ENCODE measurements at places on chromosomes 13 and 19.

DNA sequence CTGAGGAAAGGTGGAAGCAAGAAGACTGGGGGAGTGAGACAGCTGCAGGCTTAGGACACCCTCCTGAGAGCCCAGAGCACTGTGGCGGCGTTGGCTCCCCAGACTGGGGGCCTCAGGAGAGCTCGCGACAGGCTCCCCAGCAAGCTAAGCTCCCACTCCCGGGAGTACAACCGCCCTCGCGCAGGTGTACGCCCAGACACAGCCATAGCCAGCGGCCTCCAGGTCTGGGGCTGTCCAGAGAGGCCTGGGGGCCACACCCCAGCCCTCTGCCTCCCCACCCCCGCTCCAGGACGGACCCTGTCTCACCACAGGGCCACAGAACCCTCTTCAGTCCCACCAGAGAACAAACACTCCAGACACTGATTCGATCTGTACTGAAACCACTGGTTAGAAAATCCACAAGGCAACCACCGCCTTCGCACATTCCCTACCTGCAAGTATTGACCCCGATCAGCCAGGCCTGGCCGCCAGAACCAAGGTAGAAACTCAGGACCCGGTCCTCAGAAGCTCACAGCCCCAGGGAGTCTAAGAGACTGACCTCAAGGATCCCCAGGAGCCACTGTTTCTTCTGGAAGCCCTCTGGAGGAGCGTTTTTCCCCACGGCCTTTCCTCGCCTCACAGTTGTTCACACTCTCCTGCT, 16.3 kb downstream of the ZIC5 start:
- peak; percentile 36 for DNase-seq

- DNase-seq = no peak
Observed at GRCh38 chr13:110697842-110698241, 8.1 kb downstream of the CARS2 start.

- DNase-seq = no peak
Observed at GRCh38 chr19:41328842-41329225, 18.9 kb downstream of the CCDC97 start.

- no peak for DNase-seq
Observed at GRCh38 chr13:41960211-41960636, 685 bp downstream of the VWA8 start.

DNA sequence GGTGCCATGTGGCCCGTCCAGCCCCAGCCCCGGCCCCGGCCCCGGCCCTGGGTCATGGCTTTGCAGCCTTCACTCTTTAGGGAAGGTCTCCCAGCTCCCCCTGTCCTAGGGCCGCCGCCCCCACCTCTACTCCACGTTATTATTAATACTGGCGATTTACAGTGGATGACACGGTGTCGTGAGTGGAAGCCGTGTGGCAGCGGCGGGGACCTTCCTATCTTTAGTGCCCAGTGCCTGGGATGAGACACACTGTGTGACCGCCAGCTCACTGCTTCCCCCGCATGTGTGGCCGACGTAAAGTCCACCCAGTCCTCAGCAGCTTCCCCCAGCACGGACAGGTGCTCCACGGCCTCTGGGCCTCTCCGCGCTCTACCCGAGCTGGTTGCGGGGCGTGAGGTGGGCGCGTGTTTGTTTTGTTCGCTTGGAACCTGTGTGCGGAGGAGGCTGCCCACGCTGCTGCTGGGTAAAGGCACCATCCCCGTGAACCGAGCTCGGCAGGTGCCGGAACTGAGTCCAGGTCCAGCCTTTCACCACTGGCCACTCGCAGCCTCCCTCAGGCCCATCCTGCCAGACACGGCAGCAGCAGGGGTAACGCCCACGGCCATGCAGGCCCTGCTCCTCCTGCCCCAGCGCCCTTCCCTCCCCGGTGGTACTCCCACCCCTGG, 70.9 kb upstream of the MCF2L start:
- DNase-seq = no peak

GRCh38 chr13:26488236-26489003, 69.1 kb upstream of the WASF3 start:
- DNase-seq = no peak

DNA sequence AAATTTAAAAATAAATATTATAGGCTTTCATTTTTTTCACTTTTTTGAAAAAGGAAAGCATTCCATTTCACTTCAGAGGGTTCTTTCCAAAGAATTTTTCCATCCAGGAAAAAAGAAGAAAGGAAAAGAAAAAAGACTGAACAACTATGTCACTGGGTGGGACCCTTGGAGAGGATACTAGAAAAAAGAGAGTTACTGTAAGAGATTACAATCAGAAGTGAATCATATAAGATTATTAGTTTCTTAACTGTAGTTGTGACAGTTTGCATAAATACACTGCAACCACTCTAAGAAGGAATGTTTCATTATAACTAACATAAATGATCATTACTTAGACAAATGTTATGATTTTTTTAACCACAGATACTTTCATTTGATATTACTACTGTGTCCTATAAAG, 87.8 kb downstream of the KLF12 start:
- DNase-seq = no peak

- DNase-seq = no peak
Observed at GRCh38 chr19:43667876-43668405, 2.0 kb downstream of the PLAUR start.
